ENCODE measurements at places on chromosomes 6 and 20.

GRCh38 chr20:44495802-44496481 is 20.3 kb downstream of the TTPAL start:
- DNase-seq, result no peak

GRCh38 chr6:77462359-77463307 is 658 bp downstream of the HTR1B start:
- no peak for DNase-seq

GRCh38 chr6:70133246-70133645 is 169.6 kb downstream of the COL9A1 start:
- no peak for DNase-seq

GRCh38 chr6:50353603-50354002 is 303.9 kb upstream of the DEFB112 start:
- no peak for DNase-seq

DNA sequence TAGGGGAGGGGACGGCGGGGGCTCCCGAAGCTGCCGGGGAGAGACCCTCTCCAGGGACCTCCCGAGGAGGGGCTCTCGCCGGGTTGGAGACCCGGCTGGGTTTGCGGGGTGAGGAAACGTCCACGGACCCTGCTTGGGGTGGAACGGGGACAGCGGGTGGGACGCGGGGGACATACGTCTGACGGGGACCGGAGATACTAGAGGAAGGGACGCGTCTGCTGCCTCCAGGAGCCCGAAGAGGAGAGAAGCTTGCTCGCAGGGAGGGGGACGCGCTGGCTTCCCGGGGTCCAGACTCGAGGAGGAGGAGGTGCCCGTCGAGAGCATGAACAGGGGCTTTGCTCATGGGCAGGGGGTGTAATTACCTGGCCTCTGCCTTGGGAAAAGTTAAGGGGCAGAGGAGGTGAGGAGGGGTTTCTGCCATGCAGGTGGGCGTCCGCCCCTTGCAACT is 593 bp downstream of the DNMT3B start:
- peak; percentile 30 for DNase-seq

- DNase-seq, result no peak
Measured at GRCh38 chr6:109349419-109349987, 32.8 kb downstream of the CD164 start.

DNA sequence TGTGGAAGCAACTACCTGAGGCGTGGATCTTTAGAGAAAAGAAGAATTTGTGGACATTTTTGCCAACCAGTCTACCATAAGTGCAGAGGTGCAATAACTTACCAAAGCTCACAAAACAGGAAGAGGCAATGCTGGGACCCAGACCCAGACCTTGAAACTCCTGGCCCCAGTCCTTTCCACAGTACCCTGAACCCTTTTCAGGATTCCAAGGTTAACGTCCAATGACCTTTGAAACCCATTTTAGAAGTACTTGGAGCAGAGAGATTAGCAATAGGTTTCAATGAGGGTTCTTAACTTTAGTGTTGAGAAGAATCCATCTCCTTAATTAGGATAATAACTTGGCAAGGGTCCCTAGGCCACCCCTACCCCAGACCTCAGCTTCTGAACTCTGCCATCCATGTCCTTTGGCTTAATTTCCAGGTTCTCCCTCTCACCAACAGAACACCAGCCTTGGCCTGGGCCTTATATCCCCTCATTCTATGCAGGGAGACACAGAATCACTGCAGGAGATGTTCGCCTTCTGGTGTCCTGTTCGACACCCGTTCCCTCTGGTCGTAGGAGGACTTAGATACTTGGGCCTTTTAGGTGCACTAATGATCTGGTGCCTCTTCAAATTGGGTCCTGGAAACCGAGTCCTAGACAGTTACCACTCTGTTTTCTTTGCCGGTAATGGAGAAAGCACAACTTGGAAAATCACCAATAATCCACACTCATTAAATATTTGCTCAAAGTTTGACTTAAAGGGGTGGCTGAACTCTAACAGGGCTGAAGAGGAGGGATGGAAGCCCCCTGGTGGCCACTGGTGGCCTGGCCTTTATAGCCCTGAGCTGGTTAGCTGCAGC is 40.6 kb downstream of the ISM1 start:
- peak; percentile 77 for DNase-seq

- no peak for DNase-seq
Measured at GRCh38 chr20:38447251-38447661, 12.1 kb upstream of the SNHG17 start.

DNA sequence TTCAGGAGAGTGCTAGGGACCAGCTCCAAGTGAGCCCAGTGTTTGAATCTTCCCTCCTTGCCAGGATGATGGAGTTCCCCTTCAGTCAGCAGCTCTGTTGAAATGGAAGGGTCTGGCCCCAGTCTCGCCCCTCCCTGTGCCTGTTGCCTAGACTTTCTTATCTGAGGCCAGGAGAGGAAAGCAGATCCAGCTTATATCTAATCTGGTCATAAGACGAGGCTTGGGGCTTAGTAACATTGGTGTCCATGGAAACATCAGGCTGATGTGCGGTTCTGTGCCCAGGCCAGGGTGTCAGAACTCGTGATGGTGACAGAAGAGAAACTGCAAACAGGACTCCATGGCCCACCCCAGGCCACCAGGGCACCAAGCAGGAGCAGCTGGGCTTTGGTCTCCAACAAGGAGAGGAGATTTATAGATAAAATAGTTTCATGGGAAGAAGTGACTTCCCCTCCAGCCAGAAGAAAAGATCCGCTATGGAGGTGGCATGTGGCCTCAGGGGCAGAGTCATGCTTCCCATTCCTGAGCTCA is 9.8 kb downstream of the MAS1L start:
- DNase-seq, result no peak

DNA sequence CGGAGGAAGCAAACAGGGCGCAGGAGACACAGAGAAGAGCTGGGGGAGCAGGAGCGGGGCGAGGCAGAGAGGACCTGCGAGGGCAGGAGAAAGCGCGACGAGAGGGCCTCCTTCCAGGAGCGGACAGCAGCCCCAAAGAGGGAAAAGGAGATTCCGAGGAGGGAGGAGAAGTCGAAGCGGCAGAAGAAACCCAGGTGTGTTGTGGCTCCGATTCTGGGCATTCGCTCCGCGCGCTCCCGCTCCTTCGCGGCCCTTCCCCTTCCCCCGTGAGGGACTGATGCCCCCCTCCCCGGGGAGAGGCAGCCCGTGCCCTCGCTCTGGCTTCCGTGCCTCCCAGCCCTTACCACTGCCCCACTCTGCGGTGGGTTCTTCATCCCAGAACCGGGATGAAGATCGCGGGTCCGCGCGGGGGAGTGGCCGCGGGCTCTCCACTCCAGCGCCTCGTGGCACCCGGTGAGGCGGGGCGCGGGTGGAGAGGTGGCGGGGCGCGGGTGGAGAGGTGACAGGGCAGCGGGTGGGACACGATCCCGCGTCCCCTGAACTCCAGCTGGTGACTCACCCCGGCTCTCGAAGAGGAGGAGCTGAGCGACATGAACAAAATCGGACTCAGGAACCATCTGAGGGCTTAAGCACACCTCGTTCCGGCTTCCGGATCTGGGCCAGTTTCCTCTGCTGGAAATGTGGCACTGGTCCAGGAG is 22.4 kb downstream of the TMC2 start:
- DNase-seq, result no peak

DNA sequence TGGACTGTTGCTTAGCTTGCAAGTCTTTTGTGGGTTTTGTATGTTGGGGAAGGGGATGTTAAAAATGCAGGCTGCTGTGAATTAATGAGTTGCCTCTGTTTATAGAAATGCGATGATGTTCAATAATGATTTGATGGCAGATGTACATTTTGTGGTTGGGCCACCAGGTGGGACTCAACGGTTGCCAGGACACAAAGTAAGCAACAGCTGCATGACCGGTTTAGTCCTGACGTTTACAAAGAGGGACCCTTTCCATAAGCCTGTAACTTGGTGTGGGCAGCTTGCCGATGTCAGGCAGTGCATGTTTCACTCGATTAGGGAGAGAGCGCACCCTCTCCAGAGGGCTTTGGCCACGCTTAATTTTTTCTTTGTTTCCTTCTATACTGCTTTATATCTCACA is 1.3 kb downstream of the BTBD3 start:
- DNase-seq, result no peak

All from activated CD4-positive, alpha-beta T cell treated with anti-CD3 and anti-CD28 coated beads, Interleukin-2, amount 50 U/mL, for 48 hours (primary cell).